Fibroblast of skin of right quadriceps (primary cell): ENCODE measurements at places on chromosomes 13 and 19.
A peak's percentile ranks its signal among the peaks of the same experiment; 100 is the strongest.

DNA sequence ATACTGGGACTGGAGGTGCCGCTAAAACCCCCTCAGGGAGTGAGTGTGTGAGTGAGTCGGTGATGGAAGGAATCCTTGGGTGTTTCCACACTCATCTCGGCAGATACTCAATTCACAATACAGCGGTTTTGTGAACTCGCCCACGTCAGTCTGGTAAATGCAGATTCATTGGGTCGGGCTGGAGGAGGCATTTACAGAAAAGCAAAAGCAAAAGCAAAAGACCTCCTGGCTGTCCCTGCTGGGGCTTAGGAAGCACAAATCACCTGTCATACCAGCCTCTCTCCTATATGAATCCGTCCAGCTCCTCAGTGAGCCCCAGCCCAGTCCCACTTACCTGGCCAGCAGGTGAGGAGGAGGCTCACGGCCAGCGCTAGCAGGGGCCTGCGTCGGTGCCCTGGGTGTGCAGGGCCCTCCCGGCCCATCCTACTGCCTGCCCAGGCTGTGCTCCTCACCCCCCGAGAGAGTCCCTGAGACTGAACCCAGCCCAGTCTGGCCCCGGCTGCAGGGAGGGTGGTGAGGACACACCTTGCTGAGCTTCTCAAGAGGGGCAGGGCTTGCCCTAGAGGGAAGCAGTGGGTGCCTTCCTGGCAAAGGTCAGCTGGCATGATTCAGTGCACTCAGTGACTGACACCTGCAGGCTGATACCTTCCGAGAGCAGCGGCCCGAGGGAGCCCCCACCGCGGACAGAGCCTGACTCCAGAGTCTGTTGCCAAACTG is at the start of gene MUC16:
Gene MUC16, minus strand, starts transcription at position 475 of the 717 bp plus-strand sequence.
- no peak for DNase-seq

- no peak for DNase-seq
These were observed 24.0 kb upstream of the ZNF492 start for GRCh38 chr19:22610121-22610520.

GRCh38 chr13:74444864-74445479 is 310.8 kb upstream of the KLF12 start:
- peak; percentile 15 for DNase-seq

GRCh38 chr19:18273561-18274218 is 562 bp downstream of the IQCN start:
- no peak for DNase-seq

- DNase-seq: no peak
These were observed 104.6 kb upstream of the ZNF98 start for GRCh38 chr19:22526661-22527272.

DNA sequence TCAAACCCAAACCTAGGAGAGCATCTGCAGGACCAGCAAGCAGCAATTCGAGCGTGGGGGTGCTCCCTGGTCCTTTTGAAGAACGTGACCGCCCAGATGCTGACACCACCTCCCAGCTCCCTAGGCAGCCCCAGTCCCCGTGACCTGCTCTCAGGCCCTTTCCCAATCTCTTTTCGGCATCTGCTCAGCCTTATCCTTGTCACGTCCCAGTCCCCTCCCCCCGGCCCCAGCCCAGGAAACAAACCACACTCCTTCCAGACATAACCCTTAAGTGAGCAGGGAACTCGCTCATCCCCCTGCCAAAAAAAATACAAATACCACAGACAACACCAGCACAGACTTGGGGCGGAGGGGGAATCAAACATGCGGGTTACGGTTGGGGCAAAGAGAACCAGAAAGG is 3.3 kb downstream of the MLLT1 start:
- DNase-seq: peak; percentile 85

DNA sequence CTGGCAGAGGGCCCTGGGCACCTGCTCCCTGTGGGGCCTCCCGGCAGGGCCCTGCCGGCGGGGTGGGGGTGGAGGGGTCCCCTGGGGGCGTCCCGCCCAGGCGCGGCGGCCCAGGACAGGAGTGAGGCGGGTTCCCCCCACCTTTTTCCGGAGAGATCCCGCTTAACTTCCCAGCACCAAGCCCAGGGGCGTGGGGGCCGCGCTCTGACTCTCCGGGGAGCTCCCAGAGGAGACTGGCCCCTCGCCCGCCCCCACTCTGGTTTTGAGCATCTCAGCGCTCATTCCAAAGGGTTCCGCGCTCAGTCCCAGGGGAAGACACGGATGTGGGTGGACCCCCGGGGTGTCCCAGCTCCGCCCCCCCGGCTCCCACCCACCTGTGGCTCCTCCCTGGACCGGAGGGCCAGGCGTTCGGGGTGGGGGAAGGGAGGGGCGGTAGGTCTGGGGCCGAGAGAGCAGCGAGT is 476 bp downstream of the C2CD4C start:
- DNase-seq: no peak
